ENCODE measurements at places on chromosomes 13 and 19.

DNA sequence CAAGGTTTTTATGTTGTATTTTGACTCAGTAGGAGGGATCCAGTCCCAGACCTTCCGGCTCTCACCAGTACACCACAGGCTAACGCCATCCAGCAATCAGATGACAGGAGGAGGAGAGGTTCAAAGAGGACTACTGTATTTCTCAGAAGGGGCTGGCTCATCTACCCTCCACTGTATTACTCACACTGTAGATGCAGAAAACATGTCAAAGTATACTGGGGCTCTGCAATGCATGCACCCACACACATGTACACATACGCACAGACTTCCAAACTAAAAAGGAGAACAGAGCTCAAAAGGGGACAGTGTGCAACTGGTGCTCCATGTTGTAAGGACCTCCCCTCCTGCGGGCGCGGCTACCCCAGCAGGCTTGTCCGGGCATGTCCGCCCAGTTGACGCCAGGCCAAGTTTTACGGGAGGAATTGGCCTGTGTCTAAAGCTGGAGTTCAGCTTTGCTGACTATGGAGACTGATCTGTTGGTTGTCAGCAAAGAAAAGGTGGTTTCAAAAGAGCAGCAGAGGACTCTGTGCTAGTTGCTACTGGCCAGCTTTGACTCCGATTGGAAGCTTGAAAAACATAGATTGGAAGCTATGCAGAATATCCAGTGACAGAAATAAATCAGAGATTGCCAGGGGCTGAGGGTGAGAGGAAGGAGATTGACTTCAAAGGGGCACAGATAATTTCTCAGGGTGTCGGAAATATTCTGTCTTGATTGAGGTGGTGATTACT, 314.2 kb downstream of the DLEU7 start:
- H3K4me1 ChIP-seq, result peaks cover 52% of the 10 kb centered on the region
- peak overlapping the region; percentile 63 for H3K27ac ChIP-seq
- peak; percentile 79 for DNase-seq
- peak overlapping the region; percentile 4 for H3K4me3 ChIP-seq

DNA sequence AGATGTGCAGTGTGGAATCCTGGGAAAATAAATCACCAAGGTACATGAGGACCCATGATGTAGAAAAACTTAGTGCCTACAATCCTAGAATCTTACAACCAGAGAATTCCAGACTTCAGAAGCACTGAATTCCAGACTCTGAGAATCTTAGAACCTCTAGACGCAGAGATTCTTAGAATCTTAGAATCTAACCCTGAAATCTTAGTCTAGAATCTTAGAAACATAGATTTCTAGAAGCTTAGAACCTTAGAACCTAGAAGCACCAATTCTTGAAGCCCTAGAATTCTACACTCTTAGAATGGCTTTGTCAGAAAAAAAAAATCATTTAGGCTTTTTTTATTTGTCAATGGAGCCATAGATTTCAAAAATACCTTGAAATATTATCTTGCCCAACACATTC, 6.0 kb downstream of the CEACAM16 start:
- no peak for DNase-seq
- no peaks in the 10 kb centered on the region for H3K4me1 ChIP-seq
- no peak overlapping the region for H3K4me3 ChIP-seq

GRCh38 chr13:95067303-95067702, 233.9 kb downstream of the ABCC4 start:
- no peaks in the 10 kb centered on the region for H3K27me3 ChIP-seq
- no peak for DNase-seq
- no peaks in the 10 kb centered on the region for H3K4me1 ChIP-seq
- H3K4me3 ChIP-seq, result no peak overlapping the region
- no peak overlapping the region for H3K27ac ChIP-seq
- H3K36me3 ChIP-seq, result no peaks in the 10 kb centered on the region

- DNase-seq, result no peak
- H3K4me1 ChIP-seq, result peaks cover 29% of the 10 kb centered on the region
- H3K27ac ChIP-seq, result peak overlapping the region; percentile 99
- H3K4me3 ChIP-seq, result peak overlapping the region; percentile 88
These were observed 749 bp upstream of the PAN3 start for GRCh38 chr13:28137596-28137995.

DNA sequence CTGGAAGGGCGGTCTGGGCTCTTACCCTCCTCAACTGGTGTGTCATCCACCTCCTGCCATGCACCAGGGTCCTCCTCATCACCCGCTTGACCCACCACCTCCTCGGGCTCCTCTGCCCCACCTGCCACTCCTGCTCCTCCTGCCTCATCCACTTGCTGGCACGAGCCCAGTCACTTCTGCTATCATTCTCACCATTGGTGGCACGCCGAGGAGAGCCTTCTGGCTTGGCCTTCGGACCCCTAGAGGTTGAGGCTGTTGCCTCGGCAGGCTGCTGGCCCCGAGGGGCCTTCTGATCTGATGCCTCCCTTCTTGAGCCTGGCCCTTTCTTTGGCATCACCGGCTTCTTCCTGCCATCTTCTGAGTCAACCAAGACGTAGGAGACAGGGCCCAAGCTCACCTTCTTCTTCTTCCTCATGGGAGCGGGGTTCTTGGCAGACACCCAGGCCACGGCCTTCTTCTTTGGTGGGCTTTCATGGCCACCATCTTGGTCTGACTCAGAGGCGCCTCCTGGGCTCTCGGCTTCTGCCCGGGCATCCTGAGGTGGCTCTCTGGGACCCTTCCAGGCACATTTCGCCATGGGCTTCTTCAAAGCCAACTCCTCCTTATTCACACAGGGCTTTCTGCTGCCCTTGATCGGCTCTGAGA, 1.7 kb downstream of the PNMA8A start:
- no peaks in the 10 kb centered on the region for H3K27me3 ChIP-seq
- H3K4me3 ChIP-seq, result no peak overlapping the region
- no peak overlapping the region for H3K27ac ChIP-seq
- DNase-seq, result peak; percentile 45

DNA sequence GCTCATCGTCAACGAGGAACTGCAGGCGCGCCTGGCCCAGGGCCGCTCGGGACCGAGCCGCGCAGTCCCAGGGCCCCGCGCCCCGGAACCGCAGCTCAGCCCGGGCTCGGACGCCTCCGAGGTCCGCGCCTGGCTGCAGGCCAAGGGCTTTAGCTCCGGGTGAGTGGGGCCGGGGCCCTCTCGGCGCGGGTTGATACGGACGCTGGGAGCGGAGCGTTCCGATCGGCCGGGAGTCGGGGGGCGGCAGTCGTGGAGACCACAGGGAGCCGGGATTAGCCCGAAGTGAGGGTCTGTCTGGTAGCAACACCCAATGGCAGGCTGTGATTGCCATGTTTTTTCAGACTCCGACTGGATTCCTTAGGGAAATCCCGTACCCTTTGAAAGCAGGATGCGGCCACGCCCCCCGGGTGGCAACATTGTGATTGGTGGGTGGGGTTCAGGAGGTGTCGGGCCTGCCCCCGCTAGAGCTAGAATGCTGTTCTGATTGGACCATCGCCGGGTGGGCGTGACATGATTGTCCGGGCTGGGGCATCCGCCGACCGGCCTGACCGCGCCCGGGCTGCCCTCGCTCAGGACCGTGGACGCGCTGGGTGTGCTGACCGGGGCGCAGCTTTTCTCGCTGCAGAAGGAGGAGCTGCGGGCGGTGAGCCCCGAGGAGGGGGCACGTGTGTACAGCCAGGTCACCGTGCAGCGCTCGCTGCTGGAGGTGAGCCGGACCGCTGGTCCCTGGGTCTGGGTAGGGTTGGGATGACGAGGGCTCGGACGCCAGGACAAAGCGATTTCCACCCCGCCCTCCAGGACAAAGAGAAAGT, 11.3 kb downstream of the EPS8L1 start:
- no peak overlapping the region for H3K27ac ChIP-seq
- peak overlapping the region; percentile 38 for H3K4me3 ChIP-seq
- DNase-seq, result peak; percentile 91

GRCh38 chr19:7772752-7773291, 9.8 kb downstream of the CLEC4M start:
- no peaks in the 10 kb centered on the region for H3K36me3 ChIP-seq
- H3K4me1 ChIP-seq, result no peaks in the 10 kb centered on the region
- no peak overlapping the region for H3K4me3 ChIP-seq
- no peaks in the 10 kb centered on the region for H3K27me3 ChIP-seq
- DNase-seq, result no peak
- H3K27ac ChIP-seq, result no peak overlapping the region

DNA sequence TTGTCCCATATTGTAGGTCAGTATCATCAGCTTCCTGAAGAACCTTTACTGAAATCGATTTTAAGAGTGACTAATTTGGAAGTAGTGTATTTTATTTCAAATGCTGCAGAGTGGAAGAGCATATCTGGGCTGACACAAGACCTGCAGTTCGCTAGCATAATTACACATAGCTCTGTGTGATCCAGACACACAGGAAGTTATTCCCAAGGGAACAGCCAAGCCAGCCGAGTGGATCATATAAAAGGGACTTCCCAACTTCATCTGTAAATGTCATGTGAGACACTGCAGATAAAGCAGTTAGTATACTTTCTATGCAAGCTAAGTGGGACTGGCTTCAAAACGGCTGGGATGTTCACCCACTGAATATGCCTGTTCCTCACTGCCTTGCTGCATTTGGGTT, 760.4 kb downstream of the SLITRK1 start:
- no peaks in the 10 kb centered on the region for H3K36me3 ChIP-seq
- H3K4me1 ChIP-seq, result no peaks in the 10 kb centered on the region
- no peaks in the 10 kb centered on the region for H3K27me3 ChIP-seq

GRCh38 chr13:67402546-67402945, 172.4 kb upstream of the PCDH9 start:
- no peak for DNase-seq
- no peak overlapping the region for H3K27ac ChIP-seq
- H3K36me3 ChIP-seq, result no peaks in the 10 kb centered on the region
- H3K4me3 ChIP-seq, result no peak overlapping the region

DNA sequence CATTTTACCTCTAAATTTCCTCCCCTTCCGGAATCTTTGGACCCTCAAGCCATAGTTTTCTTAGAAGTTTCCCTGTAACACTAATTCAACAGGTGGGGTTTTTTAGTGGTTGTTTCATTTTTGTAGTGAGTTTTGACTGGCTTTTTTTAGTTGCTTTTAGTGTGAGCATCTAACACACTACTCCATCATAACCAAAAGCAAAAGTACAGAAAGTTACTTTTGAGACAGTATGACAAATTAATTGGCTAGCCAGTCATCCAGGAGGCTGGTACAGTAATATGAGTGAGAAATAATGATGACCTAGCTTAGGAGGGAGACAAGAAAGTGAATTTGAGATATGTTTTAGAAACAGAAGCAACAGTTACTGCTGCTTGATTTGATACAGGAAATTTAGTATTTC, 71.5 kb downstream of the DNAJC15 start:
- no peak overlapping the region for H3K27ac ChIP-seq
- H3K4me1 ChIP-seq, result peaks cover 3% of the 10 kb centered on the region
- no peaks in the 10 kb centered on the region for H3K36me3 ChIP-seq
- H3K4me3 ChIP-seq, result no peak overlapping the region
- no peak for DNase-seq

DNA sequence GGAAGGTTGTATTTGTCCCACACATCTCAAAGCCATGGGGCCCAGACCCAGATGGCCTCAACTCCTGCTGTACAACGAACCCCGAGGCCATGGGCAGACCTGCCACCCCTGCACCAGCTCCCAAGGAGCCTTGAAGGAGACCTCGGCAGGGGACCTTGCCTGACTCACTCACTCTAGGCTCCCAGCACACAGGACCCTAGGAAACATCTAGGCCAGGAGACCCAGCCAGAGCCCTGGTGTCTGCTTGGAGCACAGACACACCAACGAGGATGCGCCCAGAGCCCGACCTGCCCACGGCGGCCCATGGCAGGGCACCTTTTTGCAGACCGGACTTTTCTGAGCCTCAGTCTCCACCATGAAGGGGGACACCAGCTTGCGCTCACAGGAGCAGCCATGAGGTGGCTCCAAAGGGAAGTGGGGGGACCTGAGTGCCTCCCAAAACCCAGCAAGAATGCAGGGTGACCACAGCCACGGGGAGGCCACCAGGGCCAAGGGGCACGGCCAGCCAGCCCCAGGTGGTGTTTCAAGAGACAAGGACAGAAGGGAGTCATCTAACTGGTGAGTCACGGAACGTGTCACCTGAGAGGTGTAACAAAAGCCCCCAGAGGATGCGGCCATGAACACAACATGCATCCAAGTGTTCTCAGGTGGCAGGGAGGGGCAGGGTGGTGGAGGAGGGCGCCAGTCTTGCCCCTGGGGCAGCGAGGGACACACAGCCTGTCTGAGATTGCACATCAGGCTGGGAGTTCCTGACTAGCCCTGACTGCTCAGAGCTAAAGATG, 4.9 kb upstream of the CERS1 start:
- H3K4me3 ChIP-seq, result no peak overlapping the region
- no peaks in the 10 kb centered on the region for H3K27me3 ChIP-seq
- peaks cover 6% of the 10 kb centered on the region for H3K4me1 ChIP-seq
- peak; percentile 60 for DNase-seq
- no peak overlapping the region for H3K27ac ChIP-seq

- no peak overlapping the region for H3K4me3 ChIP-seq
- no peak overlapping the region for H3K27ac ChIP-seq
- no peaks in the 10 kb centered on the region for H3K27me3 ChIP-seq
- H3K4me1 ChIP-seq, result no peaks in the 10 kb centered on the region
- no peaks in the 10 kb centered on the region for H3K36me3 ChIP-seq
- no peak for DNase-seq
These were observed 541.0 kb downstream of the PCDH9 start for GRCh38 chr13:66689037-66689619.

DNA sequence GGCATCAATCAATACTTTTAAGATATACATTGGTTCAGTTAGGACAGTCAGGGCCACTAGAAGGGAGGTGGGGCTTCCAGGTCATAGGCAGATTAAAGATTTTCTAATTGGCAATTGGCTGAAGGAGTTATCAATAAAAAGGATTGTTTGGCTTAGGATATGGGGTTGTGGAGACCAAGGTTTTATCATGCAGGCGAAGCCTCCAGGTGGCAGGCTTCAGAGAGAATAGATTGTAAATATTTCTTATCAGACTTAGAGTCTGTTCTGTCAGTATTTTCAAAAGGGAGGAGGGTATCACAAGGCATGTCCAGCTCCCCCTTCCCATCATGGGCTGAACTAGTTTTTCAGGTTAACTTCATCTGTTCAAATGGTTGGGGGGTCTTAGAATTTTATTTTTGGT, 77.4 kb upstream of the FARP1 start:
- H3K27me3 ChIP-seq, result no peaks in the 10 kb centered on the region
- no peaks in the 10 kb centered on the region for H3K36me3 ChIP-seq
- H3K27ac ChIP-seq, result no peak overlapping the region

Measured in upper lobe of left lung (tissue), 6 donors.